ENCODE measurements at places on chromosomes 2 and 18. TPM values are rescaled to one million over a fixed set of nuclear protein-coding genes. Genes with fewer than 3 reads are reported as not detected.

Gene TUBA3E
- not detected for polyA plus RNA-seq

GRCh38 chr18:51017140-51017879 is 12.7 kb upstream of the SMAD4 start:
- peak; percentile 30 for DNase-seq

- peak; percentile 72 for DNase-seq
These were observed 54.0 kb downstream of the GATA6 start for GRCh38 chr18:22223254-22223964.

GRCh38 chr2:174628528-174629169 is 31.0 kb upstream of the WIPF1 start:
- DNase-seq, result no peak

- DNase-seq, result no peak
These were observed 726.9 kb upstream of the CHAC2 start for GRCh38 chr2:53040536-53041229.

DNA sequence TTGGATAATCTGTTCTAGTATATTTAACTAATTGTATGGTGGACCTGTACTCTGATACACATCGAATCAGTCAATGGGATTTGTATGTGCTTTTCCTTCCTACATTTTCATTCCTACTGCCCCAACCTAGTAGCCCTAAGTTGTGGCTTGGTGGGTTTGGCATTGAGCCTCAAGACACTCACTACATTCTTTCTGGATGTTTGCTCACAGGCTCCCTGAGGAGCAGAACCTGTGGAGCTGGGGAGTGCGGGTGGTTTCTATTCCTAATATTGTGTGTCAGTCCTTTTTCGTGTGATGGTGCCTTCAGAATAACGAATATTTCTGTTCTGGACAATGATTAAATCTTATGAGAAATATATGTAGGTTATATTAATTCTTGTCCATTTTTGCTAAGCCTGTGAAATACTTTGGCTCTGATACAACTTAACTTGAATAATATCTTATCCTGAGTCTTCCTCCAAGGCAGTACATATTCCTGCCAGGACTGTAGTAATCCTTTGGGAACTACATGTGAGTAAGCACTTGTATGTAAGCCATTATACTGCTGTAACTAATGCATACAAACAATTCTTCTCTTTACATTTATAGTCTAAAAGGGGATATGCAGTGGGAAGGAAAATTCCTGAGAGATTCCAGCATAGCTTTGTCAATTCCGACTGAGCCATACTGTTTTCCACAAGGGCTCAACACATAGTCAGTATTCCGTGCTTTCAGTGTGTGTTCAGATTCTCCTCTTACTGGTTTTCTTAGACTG is 150.6 kb downstream of the AGPS start:
- DNase-seq, result peak; percentile 89

DNA sequence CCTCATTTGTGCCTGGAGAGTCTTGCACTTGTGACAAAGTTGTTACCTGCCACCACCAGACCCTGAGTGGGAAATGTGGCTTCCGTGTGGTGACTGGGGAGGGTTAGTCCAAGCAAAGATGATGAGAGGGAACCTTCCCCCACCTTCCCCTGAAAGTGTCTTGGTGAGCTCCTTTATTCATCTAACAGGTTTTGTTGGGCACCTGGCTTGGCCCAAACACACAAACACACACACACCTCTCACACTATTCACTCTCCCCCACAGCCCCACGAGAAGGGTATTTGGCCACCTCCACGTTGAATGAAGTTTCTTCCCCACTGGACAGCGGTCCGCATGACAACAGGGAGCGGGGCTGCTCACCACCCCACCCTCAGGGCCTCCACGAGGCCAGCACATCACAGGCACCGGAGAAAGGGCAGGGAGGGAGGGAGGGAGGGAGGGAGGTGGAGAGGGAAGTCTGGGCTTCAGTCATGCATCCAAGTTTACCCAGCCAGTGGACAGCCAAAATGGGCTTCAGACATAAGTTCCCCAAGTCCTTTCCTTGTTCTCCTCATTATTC is 1.4 kb downstream of the CIB4 start:
- no peak for DNase-seq

- peak; percentile 98 for DNase-seq
These were observed 302.7 kb upstream of the TNP1 start for GRCh38 chr2:217162533-217162932.

All from fibroblast of lung (primary cell).